ENCODE measurements at places on chromosomes 12 and 14. TPM values are rescaled to one million over a fixed set of nuclear protein-coding genes. Genes with fewer than 3 reads are reported as not detected.

SMIM10L1 gene
- total RNA-seq, result 13.2 TPM

PARPBP gene
- 5.9 TPM for total RNA-seq

KLRG1 gene
- 2.5 TPM for total RNA-seq

HIGD1C gene
- not detected for total RNA-seq

DIO2 gene
- not detected for total RNA-seq

TAS2R9 gene
- not detected for total RNA-seq

SYNE3 gene
- total RNA-seq, result 3.1 TPM

GRIN2B gene
- total RNA-seq, result 0.07 TPM

CFAP251 gene
- total RNA-seq, result 3.7 TPM

CYP46A1 gene
- total RNA-seq, result not detected

BICDL1 gene
- 7.9 TPM for total RNA-seq

ALDH6A1 gene
- 11.1 TPM for total RNA-seq

MGP gene
- 4.0 TPM for total RNA-seq

KLHL33 gene
- 0.08 TPM for total RNA-seq

KRT79 gene
- total RNA-seq, result not detected

SSPN gene
- total RNA-seq, result 1.7 TPM

P2RX2 gene
- total RNA-seq, result not detected

GUCY2C gene
- total RNA-seq, result not detected

SCFD1 gene
- 41.7 TPM for total RNA-seq

All from kidney epithelial cell (primary cell).